ENCODE measurements at places on chromosomes 11 and 22.

DNA sequence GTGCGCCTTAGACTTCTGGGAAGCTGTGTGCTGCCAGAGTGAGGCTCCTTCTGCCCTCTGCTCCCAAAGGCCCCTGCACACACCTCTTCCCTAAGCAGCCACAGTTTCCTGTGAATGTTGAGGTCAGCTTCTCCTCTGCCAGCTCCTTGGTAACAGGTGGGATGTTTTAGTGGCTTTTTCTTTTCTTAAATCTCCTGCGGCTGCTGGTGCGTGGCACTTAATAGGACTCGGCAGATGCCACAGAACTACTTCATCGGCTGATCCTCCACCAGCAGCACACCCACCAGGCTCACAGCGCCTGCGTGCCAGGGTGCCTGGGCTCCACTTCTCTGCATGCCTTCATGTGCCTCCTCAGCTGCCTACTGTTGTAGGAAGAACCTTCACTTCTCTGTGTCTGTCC, 87.8 kb downstream of the RCN1 start:
- no peak for DNase-seq

DNA sequence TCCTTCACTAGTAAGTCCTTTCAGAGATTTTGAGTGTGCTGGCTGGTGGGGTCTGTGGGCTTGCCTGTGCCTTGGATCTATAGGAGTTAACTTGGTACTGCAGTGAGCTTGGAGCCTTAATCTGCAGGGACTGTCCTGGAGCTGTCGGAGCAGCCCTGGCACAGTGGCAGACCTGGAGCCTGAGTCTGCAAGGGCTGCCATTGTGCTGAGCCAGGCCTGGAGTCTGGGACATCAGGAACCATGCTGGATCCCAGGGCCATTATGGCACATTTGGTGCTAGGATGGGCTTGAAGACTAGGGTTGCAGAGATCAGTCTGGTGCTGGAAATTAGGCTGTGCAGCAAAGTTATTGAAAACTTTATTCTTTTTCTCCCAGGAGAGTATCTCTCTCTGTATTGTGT, 665.4 kb downstream of the METTL15 start:
- DNase-seq = no peak

DNA sequence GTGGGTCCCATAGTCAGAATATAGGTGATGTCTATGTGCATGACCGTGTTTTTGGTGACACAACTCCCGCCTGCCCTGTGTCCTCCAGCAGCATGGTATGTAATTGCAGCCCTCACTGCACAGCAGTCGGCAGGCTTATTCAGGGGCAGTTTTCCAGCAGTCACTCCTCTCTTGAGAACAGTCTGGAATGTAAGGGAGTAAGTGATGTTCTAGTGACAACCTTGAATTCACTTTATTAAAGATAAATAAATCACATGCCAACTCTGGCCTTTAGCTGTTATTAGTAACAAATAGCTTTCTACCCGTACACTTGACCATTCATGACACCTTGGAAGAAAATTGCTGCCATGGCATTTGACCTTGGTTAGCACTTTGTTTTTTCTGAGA, 27.9 kb downstream of the ZNRF3 start:
- DNase-seq = no peak

DNA sequence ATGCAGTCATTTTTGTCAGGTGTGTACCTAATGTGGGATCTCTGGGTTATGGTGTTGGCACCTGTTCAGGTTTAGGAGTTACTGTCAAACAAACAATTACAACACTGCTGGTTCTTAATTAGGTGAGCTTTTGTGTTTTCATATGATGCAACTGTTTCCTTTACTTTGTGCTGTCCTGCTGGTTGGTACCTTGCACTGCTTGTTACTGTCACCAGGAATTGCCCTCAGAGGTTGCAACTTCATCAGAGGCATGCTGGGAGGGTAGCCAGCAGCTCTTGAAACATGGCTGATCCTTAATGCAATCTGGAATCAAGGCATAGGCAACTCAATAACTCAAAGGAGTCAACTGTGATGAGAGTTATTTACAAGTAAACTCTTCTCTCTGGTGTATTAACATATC, 400.3 kb downstream of the MIAT start:
- no peak for DNase-seq

DNA sequence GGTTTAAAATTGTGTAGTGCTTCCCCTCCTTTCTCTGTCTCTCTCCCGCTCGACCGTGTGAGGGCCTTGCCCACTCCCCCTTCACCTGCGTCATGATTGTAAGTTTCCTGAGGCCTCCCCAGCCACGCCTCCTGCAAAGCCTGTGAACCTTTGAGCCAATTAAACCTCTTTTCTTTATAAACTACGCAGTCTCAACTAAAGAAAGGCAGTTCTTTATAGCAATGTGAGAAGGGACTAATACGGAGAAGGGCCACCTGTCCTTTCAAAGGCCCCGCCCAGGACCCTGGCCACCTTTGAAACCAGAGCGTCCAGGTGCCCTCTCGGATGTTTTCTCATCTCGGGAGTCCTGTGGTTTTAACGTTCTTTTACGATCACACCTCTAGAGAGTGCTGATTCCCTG, 741.5 kb downstream of the BRD1 start:
- DNase-seq = no peak

GRCh38 chr11:72350752-72351151, 83.6 kb downstream of the CLPB start:
- no peak for DNase-seq

DNA sequence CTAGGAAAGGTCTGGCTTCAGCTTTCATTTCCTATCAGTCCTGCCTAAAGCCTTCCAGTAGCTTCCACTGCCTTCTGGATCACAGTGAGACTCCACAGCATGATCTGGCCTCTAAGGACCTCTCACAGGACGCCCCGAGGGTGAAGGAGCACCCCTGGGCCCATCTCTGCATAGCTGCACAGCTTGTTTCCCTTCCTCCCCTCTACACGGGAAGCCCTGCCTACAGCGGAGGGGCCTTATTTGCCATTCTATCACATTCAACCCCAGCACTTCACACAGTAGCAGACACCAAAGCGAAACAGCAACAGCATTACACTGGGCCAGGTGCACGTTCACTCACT, 162.3 kb upstream of the GRK3 start:
- no peak for DNase-seq

GRCh38 chr11:19501631-19502030, 211.0 kb upstream of the NAV2 start:
- DNase-seq = no peak

- DNase-seq = no peak
Observed at GRCh38 chr11:20840341-20840740, 171.0 kb downstream of the NELL1 start.

GRCh38 chr11:118443590-118444218, 7.4 kb downstream of the KMT2A start:
- no peak for DNase-seq

GRCh38 chr11:125025968-125026367, 37.1 kb upstream of the SLC37A2 start:
- no peak for DNase-seq

- no peak for DNase-seq
Observed at GRCh38 chr11:40787224-40787623, 672.2 kb downstream of the LRRC4C start.

- DNase-seq = no peak
Observed at GRCh38 chr11:110830344-110830743, 118.1 kb upstream of the ARHGAP20 start.

GRCh38 chr11:71333473-71333872, 81.1 kb upstream of the SHANK2 start:
- DNase-seq = no peak

- no peak for DNase-seq
Observed at GRCh38 chr22:19821523-19822300, 33.0 kb downstream of the GNB1L start.

- DNase-seq = no peak
Observed at GRCh38 chr22:46583571-46583970, 36.6 kb upstream of the GRAMD4 start.

GRCh38 chr11:66970371-66970806, 4.7 kb upstream of the C11orf86 start:
- DNase-seq = no peak

All from activated T-cell treated with anti-CD3 and anti-CD28 coated beads for 1 hour (primary cell).